ENCODE measurements at places on chromosomes 12 and 14.

DNA sequence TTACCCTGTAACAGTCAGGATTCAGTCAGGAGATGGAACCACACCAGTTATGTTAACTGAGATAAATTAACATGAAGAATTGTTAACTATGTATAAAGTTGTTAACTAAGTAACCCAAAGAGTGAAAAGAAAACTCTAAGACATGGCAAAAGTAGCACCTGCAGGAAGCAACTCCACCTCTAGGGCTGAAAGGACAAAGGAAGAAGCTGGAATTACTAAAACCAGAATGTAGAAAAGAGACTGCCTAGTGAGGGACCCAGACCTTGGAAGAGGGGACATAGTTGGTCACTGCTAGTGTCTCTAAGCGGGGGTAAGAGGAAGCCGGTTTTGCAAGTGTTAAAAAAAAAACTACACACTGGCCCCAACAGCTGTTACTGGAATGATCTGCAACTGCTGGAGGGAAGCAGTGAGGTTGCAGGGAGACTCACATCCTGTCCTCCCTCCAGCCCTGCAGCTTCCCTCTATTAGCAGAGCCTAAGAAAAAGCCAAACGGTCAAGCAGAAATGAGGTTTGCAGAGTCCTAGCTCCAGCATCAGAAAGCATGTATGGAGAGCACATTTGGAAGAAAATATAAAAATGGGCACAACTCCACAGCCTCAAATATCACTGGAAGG lies 39.8 kb downstream of the GPR135 start:
- DNase-seq = peak; percentile 44

DNA sequence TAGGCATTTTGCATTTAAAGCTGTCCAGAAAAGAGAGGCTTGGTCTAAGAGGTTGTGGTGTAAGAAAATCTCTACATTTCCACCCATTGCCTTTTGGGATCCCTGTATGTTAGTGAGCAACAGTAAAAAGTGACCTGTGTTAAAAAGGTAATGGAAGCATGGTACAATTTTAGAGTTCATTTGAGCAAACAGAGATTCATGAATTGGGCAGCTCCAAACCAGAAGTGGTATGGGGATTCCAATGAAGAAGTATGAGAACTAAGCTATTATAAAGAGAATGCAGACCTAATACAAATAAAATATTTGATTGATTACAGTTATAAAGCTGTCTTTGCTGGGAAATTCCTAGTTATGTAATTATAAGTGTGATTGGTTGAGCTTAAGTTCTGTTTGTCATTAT lies 907.0 kb downstream of the DIO2 start:
- no peak for DNase-seq

DNA sequence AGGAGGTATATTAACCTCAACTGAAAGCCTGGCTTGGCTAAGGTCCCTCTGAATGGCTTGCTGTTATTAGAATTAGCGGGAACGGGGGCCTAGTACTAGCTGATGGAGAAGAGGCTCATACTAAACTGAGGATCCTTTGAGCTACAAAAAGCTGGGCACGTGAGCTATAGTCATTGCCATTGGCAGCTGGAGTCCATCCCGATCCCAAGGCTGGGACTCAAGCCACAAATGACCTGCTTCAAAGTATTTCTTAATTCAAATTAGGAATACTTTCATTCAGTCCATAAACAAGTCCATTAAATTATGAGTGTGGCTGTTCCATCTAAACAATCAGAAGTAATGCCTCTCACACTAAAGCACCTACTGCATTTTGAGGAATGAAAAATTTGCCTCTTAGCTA lies 114.5 kb downstream of the DACT1 start:
- DNase-seq = no peak

- peak; percentile 69 for DNase-seq
These were observed 94.4 kb downstream of the CRACR2A start for GRCh38 chr12:3658327-3659163.

DNA sequence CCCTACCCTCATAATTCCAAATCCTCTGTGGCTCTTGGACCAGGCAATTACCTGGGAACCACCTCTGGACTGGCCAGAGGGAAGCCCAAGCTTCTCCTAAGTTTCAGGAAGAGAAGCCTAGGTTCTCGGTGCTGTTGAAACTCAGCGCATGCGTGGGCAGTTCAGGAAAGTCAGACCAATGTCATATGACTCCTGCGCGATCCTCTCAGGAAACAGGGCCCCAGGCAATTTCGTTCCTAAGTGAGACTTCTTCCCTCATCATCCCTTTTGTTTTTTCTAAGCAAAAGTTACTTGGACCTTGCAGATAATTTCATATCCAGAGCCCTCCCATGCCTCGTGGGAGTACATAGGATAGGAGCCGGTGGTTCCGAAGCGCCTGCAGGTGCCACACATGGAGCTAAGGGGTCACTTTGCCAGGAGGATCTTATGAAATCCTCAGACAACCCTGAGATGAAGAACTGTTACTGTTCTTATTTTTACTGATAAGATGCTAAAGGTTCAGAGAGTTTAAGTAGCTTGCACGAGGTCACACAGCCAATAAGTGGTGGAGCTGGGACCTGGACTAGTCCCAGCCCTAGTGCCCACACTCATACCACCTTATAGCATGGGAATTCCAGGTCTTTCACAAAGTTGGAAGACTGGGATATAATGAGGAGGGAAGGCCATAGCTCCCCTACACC lies 168.2 kb downstream of the ZFP36L1 start:
- no peak for DNase-seq

GRCh38 chr14:23306412-23307145 lies at the start of gene BCL2L2:
BCL2L2 (plus strand) TSS chr14:23306833; CDS start chr14:23307768, 935 bp downstream.
- peak; percentile 87 for DNase-seq

DNA sequence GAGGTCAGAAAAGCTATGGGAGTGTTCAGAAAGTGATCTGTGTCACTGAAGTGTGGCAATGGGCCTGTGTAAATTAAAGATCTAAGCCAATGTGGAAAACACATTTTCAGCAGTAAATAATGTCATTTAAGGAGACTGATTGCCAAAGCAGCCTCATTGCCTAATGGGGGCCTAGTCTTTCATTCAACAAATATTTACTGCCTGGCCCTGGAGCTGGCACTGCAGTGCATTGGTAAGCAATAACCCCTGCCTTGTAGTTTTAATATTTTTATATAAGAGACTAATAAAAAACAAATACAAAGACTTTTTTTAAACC lies 326.6 kb downstream of the BTG1 start:
- DNase-seq = no peak

DNA sequence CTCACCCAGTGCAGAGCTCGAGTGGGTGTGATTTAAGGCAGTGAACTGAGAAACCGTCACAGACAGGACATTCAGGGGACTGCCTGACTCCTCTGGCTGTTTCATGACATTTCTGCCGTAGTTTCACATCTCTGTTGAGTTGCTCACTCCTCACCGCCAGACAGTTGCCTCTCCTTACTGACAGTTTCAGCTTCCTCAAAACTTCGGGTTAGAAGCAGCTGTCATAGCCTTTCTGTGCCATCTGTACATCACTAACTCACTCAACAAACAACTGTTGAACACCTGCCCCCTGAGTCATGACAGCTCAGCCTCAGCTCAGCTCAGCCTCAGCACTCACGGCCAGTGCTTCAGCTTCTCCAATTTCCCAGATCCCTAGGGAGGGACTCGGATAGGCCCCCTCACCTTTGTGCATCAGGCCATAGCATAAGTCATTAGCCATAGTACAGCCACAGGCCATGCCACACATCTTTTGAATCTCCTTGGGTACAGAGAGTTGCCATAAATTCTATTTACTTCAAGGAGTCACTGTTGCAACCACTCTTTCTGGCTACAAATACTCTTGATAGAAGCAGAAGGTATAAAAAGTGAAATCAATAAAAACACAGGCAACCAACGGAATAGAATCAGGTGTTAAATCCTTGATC lies 6.2 kb upstream of the SLC15A4 start:
- no peak for DNase-seq

- DNase-seq = no peak
These were observed 166.3 kb upstream of the PTPRQ start for GRCh38 chr12:80277732-80278131.

GRCh38 chr12:47757364-47757839 lies 1.3 kb downstream of the RAPGEF3 start:
- no peak for DNase-seq

- DNase-seq = no peak
These were observed 5.8 kb downstream of the KERA start for GRCh38 chr12:91052026-91052425.

- DNase-seq = no peak
These were observed 59.8 kb upstream of the VASH1 start for GRCh38 chr14:76701436-76701835.

DNA sequence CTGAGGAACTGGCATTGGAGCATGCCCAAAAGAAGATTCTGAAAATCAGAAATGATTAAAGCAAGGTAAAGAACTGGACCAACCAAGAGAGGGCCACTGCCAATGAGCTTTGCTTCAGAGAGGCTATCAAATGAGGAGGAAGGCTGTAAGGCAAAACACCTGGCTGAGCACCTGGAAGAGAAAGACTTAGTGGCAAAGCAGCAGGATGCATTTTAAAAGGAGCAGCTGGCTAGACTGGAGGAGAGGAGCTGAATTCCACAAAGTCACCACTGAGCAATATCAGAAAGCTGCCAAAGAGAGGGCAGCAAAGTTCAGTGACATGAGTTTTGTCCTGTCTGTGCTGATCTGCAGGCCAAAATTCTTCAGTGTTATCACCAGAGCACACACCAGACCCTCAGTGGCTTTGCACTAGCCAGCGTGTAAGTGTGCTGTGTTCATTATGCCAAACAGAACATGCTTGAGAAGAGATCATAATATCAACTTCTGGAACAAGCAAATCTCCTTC lies 338.7 kb downstream of the TRHDE start:
- no peak for DNase-seq

DNA sequence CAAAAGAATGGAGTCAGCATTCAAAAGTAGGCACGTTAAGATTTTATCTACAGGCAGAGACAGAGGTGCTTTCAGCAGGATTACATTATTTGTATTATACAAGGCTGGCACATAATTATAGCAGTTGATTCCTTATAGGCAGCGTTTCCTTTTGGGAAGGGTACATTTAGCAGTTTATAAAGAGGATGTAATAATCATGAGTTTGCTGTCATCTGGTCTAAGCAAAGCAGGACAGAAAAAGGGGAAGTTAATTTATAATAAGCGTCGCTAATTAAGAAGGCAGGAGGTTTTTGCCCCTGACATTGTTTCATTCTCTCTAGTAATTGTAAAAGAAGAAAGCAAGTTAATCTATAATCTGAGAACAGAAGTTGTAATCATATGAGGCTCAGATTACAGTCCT lies 259.9 kb upstream of the MDGA2 start:
- no peak for DNase-seq

GRCh38 chr12:13318231-13319015 lies 121.9 kb downstream of the EMP1 start:
- DNase-seq = no peak

DNA sequence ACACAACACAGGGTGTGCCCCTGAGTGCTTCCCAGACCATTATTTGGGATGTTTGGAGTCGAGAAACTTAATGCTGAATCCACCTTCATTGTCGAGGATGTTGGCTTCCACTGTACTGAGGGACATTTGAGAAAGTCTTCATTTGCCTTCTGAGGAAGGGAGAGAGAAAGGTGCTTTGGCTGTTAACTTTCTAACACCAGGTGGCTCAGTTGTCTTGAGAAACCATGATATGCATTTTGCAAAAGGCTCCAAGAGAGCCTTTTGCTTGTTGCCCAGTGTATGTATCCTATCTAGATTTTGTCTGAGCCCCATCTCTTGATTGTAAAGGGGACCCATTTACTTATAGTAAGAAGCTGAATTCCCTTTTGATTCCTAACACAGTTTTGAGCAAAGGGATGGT lies 28.6 kb upstream of the NRXN3 start:
- no peak for DNase-seq

GRCh38 chr12:111269718-111270117 lies 99.2 kb downstream of the PHETA1 start:
- no peak for DNase-seq

DNA sequence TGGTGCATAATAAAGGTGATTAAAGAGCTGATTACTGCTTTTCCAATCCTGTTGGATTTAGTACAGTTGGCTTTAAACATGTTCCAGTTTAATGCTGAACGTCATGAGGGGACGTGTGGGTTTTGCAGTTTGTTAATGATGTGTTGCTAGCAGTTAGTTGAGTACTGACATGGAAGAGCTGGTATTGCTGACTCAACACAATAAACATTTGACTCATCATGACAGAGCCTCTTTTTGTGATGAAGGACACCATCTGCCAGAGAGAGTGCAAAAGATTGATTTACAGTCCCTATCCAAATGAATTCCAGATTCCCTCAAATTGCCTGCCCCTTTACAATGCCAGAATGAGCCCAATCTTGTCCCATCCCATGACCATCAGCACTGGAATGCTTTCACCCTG lies 346.2 kb upstream of the PRICKLE1 start:
- peak; percentile 15 for DNase-seq

DNA sequence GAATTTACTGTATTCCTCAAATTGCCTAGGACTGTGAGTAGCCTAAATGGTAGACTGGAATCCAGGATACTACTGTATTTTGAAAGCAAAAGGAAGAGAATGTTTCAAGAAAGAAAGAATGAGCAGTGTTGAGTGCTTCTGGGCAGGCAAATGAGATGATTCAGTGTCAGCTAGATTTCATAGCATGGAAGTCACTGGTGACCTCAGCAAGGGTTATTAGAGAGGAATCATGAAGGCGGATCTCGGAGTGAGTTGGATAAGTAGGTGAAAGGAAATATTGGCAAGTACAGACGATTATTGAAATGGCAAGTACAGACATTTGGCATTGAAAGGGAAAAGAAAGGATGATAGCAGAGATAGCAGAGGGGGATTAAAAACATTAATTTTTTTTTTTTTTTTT lies 27.1 kb downstream of the VRK1 start:
- DNase-seq = peak; percentile 61

- DNase-seq = no peak
These were observed 96.1 kb downstream of the PIWIL1 start for GRCh38 chr12:130433834-130434233.

- no peak for DNase-seq
These were observed 97.7 kb downstream of the RMST start for GRCh38 chr12:97560350-97560749.

DNA sequence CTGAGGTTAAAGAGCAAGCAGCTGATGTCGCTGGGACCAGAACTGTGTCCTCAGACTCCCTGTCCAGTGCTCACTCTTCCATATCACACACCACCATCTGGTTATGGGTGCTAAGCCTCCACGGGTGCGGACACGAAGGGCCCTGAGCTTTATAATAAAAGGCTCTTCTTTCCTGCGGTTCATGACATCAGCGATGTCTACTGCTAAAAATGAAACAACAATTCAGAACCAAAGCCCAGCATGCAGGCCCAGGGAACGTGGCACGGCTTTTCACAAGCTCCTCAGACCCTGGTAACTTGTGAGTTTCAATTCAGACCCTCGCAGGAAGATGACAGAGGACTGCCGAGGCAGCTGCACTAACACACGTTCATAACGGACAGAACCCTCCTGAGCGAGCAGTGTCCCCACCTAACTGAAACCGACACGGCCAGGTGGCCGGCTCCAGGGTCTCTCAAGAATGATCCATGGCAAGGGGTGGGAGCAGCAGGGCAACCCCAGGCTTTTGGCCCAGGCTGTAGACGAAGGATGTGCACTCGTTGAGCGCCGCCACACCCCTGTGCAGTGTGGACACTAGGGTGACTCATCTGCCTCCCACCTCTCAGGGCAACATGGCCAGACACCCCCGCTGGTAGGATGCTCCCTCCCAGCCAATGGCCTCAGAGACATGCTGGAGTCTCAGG lies 180.3 kb downstream of the CALM1 start:
- DNase-seq = no peak

- no peak for DNase-seq
These were observed 36.0 kb downstream of the GPHN start for GRCh38 chr14:66543996-66544395.

- peak; percentile 42 for DNase-seq
These were observed 430 bp downstream of the SLC41A2 start for GRCh38 chr12:104957719-104958000.
